Hypothalamus (tissue), 51 donors: ENCODE measurements at places on chromosomes 2 and 18.

DNA sequence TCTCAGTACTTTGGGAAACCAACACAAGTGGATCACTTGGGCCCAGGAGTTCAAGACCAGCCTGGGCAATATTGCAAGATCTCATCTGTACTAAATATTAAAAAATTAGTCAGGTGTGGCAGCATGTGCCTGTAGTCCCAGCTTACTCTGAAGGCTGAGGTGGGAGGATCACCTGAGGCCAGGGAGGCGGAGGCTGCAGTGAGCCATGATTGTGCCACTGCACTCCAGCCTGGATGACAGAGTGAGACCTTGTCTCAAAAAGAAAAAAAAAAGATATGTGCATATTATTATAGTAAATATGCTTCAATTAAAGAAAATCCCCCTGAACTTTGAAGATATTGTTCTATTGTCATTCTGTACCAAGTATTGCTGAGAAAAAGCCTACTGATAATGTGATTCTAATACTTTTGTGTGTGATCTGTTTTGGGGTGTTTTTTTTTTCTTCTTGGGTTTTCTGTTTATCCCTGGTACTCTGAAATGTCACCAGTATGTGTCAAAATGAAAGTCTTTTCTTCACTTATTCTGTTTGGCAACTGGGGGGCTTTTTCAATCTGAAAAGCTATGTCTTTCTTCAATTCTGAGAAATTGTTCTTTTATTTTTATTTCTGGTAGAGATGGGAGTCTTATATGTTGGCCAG is 13.2 kb downstream of the NEURL3 start:
- DNase-seq = no peak

GRCh38 chr2:219228041-219228910 is 1.2 kb downstream of the ATG9A start:
- DNase-seq = no peak

DNA sequence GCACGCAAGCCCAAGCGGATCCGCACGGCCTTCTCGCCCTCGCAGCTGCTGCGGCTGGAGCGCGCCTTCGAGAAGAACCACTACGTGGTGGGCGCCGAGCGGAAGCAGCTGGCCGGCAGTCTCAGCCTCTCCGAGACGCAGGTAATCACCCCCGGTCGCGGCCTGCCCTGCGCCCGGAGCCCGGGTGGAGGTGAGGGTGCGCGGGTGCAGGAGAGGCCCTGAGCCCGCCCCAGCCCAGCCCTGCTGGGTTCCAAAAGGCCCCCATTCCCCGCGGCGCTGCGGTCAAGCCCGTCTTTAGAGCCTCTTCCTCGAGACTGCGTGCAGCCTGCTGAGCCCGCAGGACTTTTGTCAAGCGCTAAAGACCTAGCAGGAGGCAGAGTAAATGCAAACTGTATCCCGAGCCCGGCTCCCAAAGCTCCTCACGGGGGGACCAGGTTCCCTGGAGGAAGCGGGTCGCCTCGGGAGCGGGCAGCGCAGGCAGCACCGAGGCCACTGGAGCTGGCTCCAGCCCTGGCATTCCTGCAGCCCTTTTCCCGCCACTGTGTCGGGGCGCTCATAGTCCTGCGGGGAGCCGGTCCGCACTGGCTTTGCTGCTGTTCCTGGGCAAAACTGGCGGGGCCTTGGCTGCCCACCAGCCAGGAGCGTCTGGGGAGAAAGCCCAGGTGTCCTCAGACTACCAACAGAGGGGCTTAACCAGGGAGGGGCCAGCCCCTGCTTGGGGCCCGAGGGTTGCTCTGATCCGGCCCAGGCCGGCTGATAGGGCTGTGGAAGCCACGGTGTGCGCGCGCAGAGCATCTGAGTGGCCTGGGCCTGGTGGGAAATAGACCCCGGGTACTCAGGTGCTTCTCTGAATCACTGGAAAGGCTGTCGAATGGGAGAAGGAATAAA is 7.3 kb downstream of the EMX1 start:
- DNase-seq = no peak

- DNase-seq = no peak
Observed at GRCh38 chr2:106851881-106852501, 34.0 kb downstream of the ST6GAL2 start.

DNA sequence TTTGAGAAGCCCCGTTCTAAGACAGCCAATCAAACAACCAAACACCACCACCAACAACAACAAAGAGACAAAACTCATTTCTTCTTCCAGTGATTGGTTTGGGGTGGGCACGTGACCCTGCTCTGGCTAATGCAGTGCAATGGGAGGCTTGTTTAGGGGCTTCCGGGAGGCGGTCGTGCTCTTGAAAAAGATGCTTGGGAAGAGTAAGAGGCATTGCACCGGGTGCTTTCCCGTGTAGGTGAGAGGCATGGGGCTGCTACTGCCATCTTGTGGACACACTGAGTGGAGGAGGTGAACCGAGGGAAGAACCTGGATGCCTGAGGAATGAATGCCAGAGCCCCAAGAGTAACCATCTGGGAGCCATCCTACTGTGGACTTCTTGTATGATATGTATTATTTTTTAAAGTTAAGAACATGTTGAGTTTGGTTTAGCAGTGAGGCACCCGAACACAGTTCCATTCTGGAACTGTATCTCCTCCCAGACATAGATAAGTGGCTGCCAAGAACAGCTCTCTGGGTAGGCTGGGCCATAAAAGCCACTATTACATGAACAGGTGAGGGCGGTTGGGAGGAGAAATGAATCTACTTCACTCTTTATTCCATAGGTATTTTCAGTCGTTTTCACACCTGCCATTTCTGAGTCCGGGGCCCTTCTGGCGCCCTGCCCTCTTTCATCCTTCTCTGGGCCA is 19.1 kb upstream of the ARHGAP25 start:
- DNase-seq = no peak

- no peak for DNase-seq
Observed at GRCh38 chr2:21392649-21393048, 268.9 kb downstream of the TDRD15 start.

GRCh38 chr2:37499113-37499512 is 154.7 kb downstream of the QPCT start:
- DNase-seq = no peak

GRCh38 chr2:136107051-136108033 is 10.6 kb downstream of the CXCR4 start:
- no peak for DNase-seq

DNA sequence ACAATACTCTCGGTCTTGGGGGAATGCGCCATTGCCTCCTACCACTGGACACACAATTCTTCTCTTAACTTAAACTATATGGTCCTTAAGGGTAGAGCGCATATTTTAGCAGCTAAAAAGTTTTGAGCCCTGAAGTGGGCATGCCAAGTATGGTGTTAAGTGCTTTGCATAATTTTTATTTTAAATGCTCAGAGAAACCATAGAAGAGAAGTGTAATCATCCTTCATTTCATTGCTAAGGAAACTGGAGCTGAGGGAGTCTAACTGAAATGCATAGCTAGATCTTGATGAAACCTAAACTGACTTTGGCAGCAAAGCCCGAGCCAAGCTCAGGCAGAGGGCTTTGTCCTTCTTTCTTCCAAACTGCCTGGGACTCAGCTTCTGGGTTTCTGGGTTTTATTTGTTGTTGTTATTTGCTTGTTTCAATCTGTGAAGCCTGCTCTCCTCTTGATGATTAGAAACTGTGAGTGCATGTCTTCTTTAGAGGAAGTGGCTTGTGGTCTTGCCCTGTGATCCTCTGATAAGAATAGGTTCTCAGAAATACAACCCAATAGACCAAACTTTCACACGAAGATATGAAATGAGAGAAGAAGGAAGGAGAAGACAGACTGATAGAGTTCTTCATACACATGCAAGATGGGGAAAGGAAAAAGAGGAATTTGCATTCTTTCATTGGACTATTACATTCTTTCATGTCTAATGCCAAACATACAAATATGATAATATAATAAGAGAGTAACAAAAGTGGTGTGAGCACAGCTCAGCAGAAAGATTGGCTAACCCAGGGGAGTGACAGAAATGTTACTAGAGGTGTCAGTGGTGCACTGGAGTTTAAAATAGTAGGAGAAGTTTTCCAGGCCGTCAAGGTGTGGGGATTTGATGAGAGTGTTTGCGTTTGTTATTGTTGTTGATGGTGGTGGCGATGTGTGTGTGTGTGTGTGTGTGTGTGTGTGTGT is 7.5 kb upstream of the RNF144A start:
- no peak for DNase-seq

DNA sequence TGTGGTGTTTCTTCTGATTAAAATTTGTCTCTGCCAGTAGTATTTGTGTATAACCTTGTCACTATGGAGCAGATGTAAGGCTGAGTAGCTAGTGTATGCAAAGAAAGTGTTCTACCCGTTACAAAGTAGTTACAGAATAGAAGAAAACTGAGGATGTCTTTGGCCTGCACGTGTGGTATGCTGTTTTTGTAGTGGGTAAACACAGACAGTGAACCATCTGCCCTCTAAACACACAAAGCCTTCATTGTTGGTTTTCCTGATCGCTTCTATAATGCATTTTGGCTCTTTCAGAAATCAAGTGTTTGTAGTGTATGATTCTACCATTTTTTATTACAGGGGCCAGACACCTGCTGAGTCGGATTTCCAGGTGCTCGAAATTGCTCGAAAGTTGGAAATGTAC is 61.5 kb downstream of the FARP2 start:
- no peak for DNase-seq

- DNase-seq = no peak
Observed at GRCh38 chr2:21890716-21891115, 766.9 kb downstream of the TDRD15 start.

GRCh38 chr18:57631697-57632096 is 10.1 kb upstream of the NARS1 start:
- DNase-seq = no peak

GRCh38 chr2:61135510-61135909 is 26.5 kb upstream of the C2orf74 start:
- DNase-seq = no peak

DNA sequence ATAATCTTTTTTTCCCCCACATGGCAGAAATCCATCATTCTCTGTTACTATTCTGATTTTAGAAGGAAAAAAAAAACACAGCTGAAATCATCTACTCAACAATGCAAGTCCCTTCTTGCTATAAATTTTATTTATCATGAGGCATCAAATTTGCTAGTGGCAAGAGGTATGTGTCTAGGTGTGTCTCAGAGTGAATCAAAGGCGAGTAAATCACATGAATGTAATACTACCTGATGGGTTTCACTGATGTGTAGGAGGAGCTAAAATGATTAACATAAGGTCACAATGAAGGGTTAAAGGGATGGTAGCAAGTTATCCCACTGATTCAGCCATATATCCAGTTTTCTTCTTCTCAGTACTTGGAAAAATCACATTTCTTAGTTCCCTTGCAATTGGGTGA is 24.5 kb upstream of the PELI1 start:
- no peak for DNase-seq
